ENCODE measurements at places on chromosomes 13 and 19.
A peak's percentile ranks its signal among the peaks of the same experiment; 100 is the strongest.

DNA sequence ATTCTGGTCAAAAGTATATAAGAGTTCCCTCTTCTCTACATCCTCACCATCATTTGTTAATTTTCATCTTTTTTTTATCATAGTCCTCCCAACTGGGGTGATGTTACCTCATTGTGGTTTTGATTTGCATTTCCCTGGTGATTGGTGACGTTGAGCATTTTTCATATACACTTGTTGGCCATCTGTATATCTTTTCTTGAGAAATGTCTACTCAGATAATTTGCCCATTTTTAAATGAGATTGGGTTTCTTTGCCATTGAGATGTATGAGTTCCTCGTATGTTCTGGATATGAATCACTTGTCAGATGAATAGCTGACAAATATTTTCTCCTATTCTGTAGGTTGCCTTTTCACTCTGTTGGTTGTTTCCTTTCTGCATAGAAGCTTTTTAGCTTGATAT lies 2.4 kb downstream of the CD33 start:
- H3K36me3 ChIP-seq = no peaks in the 10 kb centered on the region
- no peak overlapping the region for H3K4me3 ChIP-seq
- no peak overlapping the region for H3K27ac ChIP-seq
- no peaks in the 10 kb centered on the region for H3K4me1 ChIP-seq
- DNase-seq = no peak

- H3K4me3 ChIP-seq = no peak overlapping the region
- DNase-seq = no peak
Observed at GRCh38 chr13:20498659-20499058, 27.0 kb downstream of the CRYL1 start.

DNA sequence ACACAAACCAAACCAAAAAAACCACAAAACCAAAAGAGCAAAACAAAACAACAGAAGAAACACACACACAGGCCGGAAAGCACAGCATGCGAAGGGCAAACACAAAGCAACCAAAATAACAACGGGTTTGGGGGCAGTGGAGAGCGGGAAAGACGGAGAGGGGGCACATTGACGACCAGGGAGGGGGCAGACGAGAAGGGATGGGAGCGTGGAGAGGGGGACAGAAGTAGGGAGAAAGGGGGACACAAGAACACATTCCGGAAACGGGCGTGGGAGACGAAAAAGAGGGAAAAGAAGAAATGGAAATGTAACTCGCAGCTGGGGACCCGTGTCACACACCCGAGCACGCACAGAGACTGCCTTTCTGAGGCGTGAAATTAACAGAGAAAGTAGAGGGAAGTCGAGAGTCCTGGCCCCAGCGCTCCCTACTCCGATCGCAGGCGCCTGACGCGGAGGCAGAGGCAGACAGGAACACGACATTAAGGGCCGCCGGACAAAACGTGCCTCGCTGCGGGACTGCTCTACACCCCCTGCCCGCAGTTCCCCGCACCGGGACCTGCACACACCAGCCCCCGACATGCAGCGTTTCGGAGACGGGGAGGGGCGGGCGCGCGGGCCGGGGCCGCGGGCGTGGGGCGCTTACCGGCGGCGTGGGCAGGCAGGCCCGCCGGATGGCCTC lies 652 bp downstream of the POU4F1 start:
- peak overlapping the region; percentile 86 for H3K4me3 ChIP-seq
- peaks cover 14% of the 10 kb centered on the region for H3K36me3 ChIP-seq
- peak overlapping the region; percentile 42 for H3K27ac ChIP-seq
- H3K27me3 ChIP-seq = peaks cover 93% of the 10 kb centered on the region
- H3K4me1 ChIP-seq = peaks cover 29% of the 10 kb centered on the region

DNA sequence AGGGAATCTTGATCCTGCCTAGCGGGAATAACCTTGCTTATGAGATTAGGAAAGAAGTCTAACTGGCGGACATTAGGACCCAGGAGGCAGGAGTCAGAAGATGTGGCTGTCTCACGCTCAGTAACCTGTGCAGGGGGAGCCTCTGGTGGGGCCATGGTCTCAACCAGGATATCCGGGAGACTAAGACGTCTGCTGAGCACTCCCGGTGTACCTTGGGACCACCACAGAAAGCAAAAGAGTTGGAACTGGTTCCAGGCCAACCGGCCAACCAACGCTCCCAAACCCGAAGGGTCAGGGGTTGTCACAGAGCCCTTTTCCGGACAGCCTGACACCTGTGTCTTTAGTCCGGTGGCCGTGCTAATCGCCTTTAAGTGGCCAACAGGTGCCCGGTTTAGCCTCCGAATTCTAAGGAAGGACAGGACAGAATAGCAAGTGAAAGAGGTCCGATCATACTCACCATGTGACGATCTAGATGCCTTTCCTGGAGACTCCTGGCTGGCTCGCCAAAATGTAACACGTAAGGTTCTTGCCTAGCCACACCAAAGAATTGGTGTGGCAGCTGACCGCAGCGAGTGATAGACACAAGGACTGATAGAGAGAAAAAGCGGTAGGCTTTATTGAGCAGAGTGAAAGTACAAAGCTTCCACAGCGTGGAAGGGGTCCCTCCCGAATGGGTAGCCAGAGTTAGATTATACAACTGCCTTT lies 103.9 kb upstream of the DIAPH3 start:
- DNase-seq = peak; percentile 15
- H3K4me3 ChIP-seq = no peak overlapping the region
- H3K36me3 ChIP-seq = no peaks in the 10 kb centered on the region
- H3K27me3 ChIP-seq = peaks cover 8% of the 10 kb centered on the region
- no peaks in the 10 kb centered on the region for H3K4me1 ChIP-seq
- no peak overlapping the region for H3K27ac ChIP-seq

- no peaks in the 10 kb centered on the region for H3K27me3 ChIP-seq
- no peaks in the 10 kb centered on the region for H3K4me1 ChIP-seq
- H3K27ac ChIP-seq = no peak overlapping the region
- H3K4me3 ChIP-seq = no peak overlapping the region
- no peaks in the 10 kb centered on the region for H3K36me3 ChIP-seq
- no peak for DNase-seq
Observed at GRCh38 chr13:54198911-54199310, 1170.3 kb downstream of the OLFM4 start.

- peak overlapping the region; percentile 90 for H3K27ac ChIP-seq
- peaks cover 31% of the 10 kb centered on the region for H3K4me1 ChIP-seq
- no peaks in the 10 kb centered on the region for H3K27me3 ChIP-seq
- H3K36me3 ChIP-seq = peaks cover 17% of the 10 kb centered on the region
Observed at GRCh38 chr19:53432088-53432661, 391 bp downstream of the ZNF761 start.
